ENCODE measurements at places on chromosomes 5 and 9. TPM values are rescaled to one million over a fixed set of nuclear protein-coding genes. Genes with fewer than 3 reads are reported as not detected.

- no peak for DNase-seq
Measured at GRCh38 chr5:40547994-40548575, 131.6 kb upstream of the PTGER4 start.

GRCh38 chr5:24059006-24059405 lies 551.6 kb downstream of the PRDM9 start:
- no peak for DNase-seq

DNA sequence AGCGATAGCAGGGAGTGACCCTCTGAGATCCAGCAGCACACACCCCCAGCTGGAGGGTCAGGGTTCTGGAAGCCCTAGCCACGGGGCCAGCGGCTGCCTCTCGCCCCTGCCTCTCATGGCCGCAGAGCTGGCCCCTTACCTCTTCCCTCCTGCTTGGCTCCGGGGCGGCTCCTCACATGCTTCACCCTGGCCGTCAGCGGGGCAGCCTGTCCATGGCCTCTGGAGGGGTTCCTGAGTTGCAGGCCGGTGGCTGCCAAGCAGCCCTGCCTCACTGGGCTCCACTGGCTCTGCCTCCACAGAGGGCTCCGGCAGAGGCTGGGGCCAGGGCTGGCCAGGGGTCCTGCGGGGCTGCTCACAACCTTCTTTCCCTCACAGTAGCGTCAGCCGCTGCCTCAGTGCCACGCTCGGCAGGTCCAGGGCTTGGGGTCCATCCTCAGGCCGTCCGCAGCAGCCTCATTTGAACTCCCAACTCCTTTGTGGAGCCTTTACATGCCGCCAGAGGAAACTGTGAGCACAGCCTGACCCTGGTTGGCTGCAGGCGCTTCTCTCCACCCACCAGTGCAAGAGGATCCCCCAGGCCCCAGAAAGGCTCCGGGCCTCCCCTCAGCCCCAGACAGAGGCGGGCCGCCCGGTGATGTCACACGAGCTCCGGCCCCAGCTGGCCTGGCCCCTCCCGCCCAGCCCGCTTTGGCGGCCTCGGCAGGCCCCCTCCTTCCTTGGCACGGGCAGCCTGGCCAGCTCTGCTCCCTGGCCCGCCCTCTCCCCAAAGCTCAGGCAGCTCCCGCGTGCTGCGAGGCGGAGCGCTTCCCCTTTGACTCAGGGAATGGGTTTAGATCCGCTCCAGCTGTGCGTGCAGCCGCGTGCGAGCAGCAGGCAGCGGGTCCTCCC lies at the start of gene ANGPTL2:
Gene ANGPTL2, minus strand, starts transcription at position 460 of the 888 bp plus-strand sequence. CDS start 13,904 bp downstream, outside the sequence.
- DNase-seq, result peak; percentile 96

GRCh38 chr9:24961762-24962161 lies 416.1 kb upstream of the IZUMO3 start:
- no peak for DNase-seq

GRCh38 chr5:179065703-179066102 lies 5.5 kb downstream of the ZNF354C start:
- DNase-seq, result no peak

Gene ADRB2
- total RNA-seq, result 4.5 TPM

Gene SLIT3
- 108 TPM for total RNA-seq

Gene PCDHB14
- total RNA-seq, result 7.5 TPM

- DNase-seq, result peak; percentile 91
Measured at GRCh38 chr5:150112201-150113046, 26.1 kb upstream of the CSF1R start.

DNA sequence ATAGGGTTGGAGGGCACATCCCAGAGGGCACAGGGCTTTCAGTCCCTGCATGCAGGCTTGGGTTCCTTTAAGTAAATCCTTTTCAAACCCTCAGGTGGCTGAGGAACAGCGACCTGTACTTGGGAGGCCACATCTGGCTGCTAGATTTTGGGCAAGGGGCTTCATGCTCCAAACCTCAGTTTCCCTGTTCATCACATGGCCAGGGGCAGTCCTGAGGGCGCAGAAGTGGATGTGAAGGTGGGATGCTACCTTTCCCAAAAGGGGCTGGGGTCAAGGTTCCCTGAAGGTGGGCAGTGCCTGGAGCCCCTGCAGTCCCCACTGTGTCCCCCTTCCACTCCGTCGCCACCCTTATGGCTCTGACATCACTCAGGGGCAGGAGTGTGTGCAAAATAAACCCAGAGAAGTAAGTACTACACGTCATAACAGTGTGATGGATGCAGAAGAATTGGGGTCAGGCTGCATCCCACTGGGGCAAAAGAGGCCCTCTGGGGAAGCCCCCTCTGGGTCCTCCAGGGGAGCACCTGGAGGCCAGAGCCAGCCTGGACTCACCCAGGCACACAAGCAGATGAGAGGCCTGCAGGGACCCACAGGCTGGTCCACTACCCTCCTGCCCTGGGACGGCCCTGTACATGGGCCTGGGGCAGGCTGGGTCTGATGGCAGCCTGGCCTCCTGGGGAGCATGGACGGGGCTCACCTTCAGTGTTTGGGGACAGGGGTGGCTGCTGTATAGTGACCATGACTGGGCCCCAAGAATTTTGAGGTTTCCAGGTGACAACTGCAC lies 1.9 kb upstream of the CARD19 start:
- DNase-seq, result peak; percentile 53

GRCh38 chr9:68847765-68848164 lies 142.7 kb downstream of the PIP5K1B start:
- DNase-seq, result no peak

DNA sequence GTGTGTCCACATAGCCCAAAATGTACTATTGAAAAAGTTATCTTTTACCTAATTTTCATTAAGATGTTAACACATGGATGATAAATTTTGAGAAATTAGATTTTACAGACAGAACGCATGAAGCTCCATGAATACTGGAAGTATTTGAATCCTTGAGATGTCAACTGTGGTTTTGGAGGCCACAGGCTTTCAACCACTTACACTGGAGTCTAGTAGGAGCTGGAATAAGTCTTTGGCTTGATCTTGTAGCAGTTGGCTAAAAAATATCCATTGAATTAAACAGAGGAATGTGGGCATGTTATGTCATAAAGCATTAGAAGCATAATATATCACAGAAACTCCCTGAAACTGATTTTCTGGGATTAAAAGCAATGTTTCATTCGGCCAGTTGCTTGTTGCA lies 52.9 kb downstream of the CAMK4 start:
- DNase-seq, result no peak

DNA sequence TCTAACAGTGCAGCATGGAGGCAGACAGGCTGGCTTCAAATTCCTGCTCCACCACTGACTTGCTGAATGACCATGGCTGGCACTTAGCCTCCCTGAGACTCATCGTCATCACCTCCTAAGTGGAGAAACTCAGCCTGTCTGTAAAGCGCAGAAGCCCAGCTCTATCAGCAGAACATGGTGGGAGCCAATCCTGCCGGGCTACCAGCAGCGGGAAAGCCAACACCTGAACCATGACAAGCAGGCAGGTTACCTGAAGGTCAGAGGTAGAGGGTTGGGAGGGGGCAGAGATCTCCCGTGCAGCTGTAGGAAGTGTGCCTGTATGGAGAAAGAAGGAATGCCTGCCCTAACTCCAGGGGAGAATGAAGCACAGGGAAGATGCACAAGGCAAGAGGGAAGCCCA lies 72.6 kb upstream of the LRRTM2 start:
- no peak for DNase-seq

DNA sequence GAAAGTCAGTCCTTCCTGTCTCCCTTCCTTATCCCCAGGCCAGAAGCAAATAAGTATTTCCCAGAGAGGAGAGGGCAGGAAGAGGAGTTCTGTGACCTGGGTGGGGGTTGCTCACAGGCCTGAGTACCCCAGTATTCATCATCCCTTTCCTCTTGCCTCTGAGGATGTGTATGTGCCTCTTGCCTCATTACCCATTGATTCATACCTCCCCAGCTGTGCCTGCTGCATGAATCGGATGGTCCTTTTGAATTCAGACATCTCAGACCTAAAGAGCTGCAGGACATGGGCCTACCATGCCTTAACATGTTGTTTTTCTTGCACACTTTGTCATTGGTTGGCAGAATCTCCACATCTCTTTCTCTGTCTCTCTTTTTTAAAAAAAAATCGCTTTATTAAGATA lies 112.8 kb upstream of the SHB start:
- DNase-seq, result no peak

- no peak for DNase-seq
Measured at GRCh38 chr9:33320568-33321261, 30.4 kb downstream of the NFX1 start.

Gene GGTA1
- total RNA-seq, result 38.9 TPM

- peak; percentile 87 for DNase-seq
Measured at GRCh38 chr5:136028782-136029742, at the start of gene TGFBI. Gene TGFBI (plus strand): TSS chr5:136028988. CDS start chr5:136029056, 68 bp downstream.
